ENCODE measurements at places on chromosomes 7 and 10.

DNA sequence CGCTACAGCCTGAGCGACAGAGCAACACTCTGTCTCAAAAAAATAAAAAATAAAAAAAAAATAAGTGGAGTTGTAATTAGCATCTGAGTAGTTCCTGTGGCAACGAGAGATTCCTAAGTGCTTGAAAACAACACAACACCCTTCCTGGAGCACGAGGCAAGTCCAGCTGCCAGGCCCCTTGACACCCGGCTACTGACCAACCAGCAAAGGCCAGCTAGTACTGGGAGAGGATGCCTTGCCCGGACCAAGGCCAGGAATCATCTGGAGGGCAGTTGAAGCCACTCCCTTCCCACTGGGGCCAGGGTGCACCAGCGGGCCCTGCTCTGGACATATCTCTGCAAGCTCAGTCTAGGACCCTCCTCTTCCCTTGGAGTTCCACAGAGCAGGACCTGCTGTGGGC lies 536 bp downstream of the C10orf105 start:
- no peak for DNase-seq

GRCh38 chr10:116627386-116627933 lies 6.7 kb downstream of the PNLIPRP2 start:
- DNase-seq = no peak

GRCh38 chr10:20890009-20890408 lies 7.1 kb downstream of the NEBL start:
- DNase-seq = no peak

DNA sequence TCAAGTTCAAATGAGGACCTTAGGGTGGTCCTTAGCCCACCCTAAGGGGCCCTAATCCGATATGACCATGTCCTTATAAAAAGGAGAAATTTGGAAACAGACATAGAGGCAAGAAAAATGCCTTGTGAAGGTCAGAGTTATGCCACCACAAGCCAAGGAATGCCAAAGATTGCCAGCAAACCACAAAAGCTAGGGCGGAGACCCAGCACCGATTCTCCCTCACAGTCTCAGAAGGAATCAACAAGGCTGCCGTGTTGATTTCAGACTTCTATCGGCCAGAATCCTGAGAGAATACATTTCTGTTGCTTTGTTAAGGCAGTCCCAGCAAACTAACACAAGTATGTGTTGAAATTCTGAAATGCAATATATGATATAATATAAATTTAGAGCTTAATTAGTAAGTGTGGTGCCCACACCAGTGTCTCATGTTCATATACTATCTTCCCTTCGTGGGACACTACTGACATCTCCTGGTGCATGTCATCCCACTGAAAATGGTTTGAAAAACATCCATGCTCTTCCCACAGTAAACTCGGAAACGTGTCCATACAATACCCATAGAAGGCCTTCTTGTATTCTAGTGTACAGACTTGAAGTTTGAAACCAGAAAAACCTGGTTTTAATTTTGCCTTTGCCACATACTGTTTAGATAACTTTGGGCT lies 349.0 kb downstream of the TNS3 start:
- no peak for DNase-seq

GRCh38 chr7:40551685-40552576 lies 417.1 kb downstream of the SUGCT start:
- no peak for DNase-seq

GRCh38 chr7:123327661-123328060 lies 127.9 kb upstream of the SLC13A1 start:
- DNase-seq = no peak

DNA sequence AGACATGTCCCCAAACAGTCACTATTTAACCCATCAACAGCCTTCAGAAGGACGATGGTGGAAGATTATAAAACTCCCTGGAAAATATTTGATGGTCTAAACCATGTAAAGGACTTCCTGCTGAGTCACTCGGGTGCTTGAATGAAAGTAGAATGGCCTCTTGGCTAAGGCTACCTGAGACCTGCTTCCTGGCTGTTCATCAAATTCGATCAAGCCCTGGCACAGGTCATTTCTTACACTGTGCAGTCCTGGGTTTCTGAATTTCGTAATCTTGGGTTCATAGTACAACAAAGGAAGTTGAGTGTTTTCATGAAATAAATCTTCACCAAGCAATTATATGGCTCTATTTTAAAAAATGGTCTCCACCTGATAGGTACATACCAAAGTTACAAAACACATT lies 260.3 kb upstream of the RNF32 start:
- no peak for DNase-seq
